ENCODE measurements at places on chromosomes 1 and 21. TPM values are rescaled to one million over a fixed set of nuclear protein-coding genes. Genes with fewer than 3 reads are reported as not detected.

The CRP gene
- total RNA-seq, result not detected

DNA sequence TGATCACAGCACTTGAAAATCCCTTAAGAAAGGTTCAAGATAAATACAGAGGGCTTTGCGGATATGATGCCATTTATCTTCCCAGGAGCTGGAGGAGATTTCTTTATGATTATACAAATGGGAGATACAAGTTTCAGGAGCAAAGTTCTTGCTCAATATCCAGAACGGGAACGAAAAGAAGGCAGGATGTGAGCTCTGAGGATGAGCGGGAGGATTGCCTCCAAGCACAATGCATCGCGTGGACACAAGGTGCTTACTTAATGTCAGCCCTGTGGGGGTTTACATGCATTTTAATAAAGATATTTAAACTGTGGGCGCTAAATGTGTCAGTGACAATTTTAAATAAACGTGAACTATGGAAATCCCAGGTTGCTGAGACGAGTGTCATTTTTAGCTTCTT is 59.0 kb downstream of the SYT6 start:
- DNase-seq, result no peak

DNA sequence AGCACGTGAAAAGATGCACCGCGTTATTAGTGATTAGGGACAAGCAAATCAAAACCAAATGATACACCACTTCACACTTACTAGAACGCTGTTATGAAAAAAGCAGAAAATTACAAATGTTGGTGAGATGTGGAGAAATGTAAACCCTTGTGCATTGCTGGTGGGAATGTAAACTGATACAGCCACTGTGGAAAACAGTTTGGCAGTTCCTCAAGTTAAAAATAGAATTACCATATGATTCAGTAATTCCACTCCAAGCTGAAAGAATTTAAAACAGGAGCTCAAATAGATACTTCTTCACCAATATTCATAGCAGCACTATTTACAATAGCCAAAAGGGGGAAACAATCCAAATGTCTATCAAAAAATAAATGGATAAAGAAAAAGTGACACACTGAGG is 10.3 kb upstream of the EVI5 start:
- DNase-seq, result no peak

DNA sequence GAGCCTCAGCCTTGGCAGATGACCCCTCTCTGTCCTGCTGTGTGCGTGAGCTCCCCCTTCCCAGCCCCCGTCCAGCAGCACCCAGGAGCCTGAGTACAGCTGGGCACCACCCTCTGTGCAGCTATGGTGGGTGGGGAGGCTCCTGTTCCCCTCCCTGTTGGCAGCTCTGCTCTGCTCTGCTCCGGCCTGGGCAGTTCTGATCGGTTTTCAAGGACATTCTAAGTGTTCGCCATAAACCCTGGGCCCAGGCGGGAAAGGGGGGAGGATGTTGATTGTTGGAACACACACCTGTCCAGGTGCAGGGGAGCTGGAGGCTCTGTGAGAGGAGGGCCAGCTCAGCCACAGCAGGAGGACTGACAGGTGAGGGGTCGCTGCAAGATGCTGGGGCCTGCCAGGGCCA is at the start of gene CLCNKB:
Gene CLCNKB (plus strand): TSS at position 262 of the 400 bp plus-strand sequence. CDS start 711 bp downstream, outside the sequence.
- DNase-seq, result no peak

The PLEKHA6 gene
- total RNA-seq, result 20.0 TPM

DNA sequence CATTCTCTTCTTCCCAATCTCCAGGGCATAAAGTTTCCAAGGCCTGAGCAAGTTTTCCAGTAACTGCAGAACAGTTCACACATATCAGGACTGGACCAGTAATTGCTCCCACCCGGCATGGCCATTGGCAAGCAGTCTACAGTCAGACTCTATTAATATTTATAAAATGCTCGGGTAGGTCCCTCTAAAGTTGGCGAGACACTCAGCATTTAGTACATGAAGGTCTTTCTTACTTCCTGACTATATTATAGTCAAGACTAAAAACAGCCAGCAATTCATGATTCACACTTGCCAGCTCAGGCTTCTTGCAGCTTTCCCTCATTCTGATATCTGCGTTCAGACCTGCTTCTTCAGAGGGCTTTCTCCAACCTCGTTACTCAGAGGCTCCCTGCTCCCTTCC is 25.4 kb downstream of the GADD45A start:
- no peak for DNase-seq

- DNase-seq, result no peak
Measured at GRCh38 chr1:216183007-216183406, 240.2 kb downstream of the USH2A start.

GRCh38 chr1:234737967-234738314 is 128.0 kb upstream of the IRF2BP2 start:
- DNase-seq, result no peak

DNA sequence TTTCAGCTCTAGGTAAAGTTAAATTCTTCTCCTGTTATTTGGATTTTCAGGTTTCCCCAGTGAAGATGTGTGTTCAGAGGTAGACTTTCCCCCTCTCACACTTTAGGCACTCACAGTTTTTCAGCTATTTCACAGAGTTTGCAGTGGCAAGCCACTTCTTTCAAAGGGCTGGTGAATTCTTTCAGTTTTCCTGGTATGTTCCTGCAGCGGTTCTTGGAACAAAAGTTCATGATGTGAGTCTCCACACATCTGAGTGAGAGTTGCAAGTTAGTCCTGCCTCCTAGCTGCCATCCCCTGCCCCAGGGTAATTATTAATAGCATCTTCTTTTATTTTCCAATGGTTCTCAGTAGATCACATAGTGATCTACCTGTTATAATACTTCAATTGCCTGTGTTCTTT is 27.3 kb upstream of the CD84 start:
- DNase-seq, result no peak

- DNase-seq, result no peak
Measured at GRCh38 chr1:21021311-21021710, 155.4 kb downstream of the EIF4G3 start.

The TRNP1 gene
- total RNA-seq, result 31.7 TPM

The CLCNKA gene
- total RNA-seq, result 0.35 TPM

Data from Right ventricle myocardium superior (tissue), 1 donor.